ENCODE measurements at places on chromosomes 6 and 20.

- H3K4me3 ChIP-seq = peak overlapping the region; percentile 96
- H3K27me3 ChIP-seq = peaks cover 1% of the 10 kb centered on the region
- peak overlapping the region; percentile 86 for H3K27ac ChIP-seq
- DNase-seq = peak; percentile 31
- peaks cover 19% of the 10 kb centered on the region for H3K4me1 ChIP-seq
These were observed 454 bp downstream of the L3MBTL3 start for GRCh38 chr6:130018744-130019325.

GRCh38 chr6:6085928-6086668, 79.4 kb upstream of the NRN1 start:
- DNase-seq = no peak
- no peaks in the 10 kb centered on the region for H3K4me1 ChIP-seq
- H3K27me3 ChIP-seq = peaks cover 7% of the 10 kb centered on the region
- no peaks in the 10 kb centered on the region for H3K36me3 ChIP-seq
- no peak overlapping the region for H3K4me3 ChIP-seq

GRCh38 chr6:135053406-135053805, 1.2 kb downstream of the HBS1L start:
- H3K27me3 ChIP-seq = no peaks in the 10 kb centered on the region
- H3K27ac ChIP-seq = peak overlapping the region; percentile 94
- peaks cover 47% of the 10 kb centered on the region for H3K4me1 ChIP-seq
- peaks cover 35% of the 10 kb centered on the region for H3K36me3 ChIP-seq
- DNase-seq = no peak

DNA sequence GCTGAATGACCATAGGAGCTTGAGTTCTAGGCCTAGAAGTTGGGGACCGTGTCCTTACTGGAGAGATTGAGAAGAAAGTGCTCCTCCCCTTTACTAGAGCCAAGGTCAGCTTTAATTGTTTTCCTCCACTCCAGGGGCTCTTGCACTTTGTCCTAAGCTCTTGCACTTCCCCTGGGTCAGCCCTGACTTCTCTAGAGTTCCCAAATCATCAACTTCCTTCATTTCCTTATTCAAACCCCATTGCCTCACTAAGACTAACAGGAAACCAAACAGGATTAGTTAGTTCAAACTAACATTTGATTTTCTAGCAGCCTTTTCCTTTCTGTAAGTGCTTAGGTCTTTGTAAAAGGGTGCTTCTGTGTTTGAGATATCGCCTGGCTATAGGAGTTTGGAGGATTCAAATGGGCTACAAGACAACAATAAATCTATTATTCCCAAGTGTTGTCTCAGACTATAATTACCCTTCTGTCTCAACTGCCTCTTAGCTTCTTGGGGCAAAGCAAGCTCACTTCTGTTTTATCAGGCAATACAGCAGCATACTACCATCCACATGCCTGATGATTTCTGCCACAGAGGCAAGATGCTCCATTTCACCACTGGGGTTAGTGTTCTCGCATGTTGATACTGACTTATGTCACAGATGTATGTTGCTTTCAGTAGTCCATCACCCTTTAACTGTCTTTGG, 12.8 kb upstream of the DTNBP1 start:
- no peaks in the 10 kb centered on the region for H3K4me1 ChIP-seq
- no peak overlapping the region for H3K4me3 ChIP-seq
- H3K36me3 ChIP-seq = no peaks in the 10 kb centered on the region
- H3K27ac ChIP-seq = no peak overlapping the region

- H3K4me3 ChIP-seq = no peak overlapping the region
- peaks cover 55% of the 10 kb centered on the region for H3K4me1 ChIP-seq
- no peak for DNase-seq
- H3K27ac ChIP-seq = no peak overlapping the region
These were observed 4.5 kb downstream of the PHF3 start for GRCh38 chr6:63640062-63640461.

DNA sequence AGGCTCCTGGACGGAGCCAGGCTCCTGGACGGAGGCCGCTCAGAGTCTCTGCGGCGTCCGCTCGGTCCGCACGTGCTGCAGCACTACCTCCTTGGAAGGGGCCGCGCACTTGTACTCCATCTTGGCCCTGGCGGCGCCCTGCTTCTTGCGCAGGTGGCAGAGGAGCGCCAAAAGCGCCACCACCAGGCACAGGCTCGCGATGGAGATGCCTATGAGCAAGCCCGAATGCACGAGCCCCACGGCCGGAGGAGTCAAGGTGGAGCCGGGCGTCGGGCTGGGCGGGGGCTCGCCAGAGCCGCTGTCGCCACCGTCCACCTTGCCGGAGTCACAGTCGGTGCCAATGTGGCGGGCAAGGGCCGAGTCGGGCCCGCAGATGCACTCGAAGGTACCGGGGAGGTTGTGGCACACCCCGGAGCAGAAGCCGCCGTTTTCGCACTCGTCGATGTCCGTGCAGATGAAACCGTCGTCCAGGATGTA, 1.7 kb downstream of the THBD start:
- H3K4me3 ChIP-seq = no peak overlapping the region
- no peak for DNase-seq
- H3K4me1 ChIP-seq = peaks cover 9% of the 10 kb centered on the region

DNA sequence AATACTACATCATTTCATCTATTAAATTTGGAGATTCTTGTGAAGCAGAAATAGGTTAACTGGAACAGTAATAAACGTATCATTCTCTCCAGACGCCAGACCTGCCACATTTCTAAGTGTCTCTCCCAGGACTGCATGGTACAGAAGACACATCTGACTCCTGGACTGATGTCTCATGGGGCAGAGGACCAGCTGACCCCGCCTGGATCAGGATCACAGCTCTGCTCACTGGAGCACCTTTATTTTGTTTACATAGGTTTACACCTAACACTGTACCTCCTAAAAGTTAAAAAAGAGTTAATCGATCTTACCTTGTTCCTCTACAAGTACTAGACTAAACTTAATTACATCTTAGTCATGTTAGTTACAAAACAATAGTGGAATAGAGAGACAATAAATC, 11.2 kb downstream of the OVOL2 start:
- H3K4me1 ChIP-seq = no peaks in the 10 kb centered on the region
- H3K27me3 ChIP-seq = peaks cover 32% of the 10 kb centered on the region
- H3K27ac ChIP-seq = no peak overlapping the region
- no peak for DNase-seq
- H3K36me3 ChIP-seq = no peaks in the 10 kb centered on the region
- H3K4me3 ChIP-seq = no peak overlapping the region

GRCh38 chr6:98124171-98124570, 710.2 kb upstream of the POU3F2 start:
- no peaks in the 10 kb centered on the region for H3K36me3 ChIP-seq
- no peak overlapping the region for H3K27ac ChIP-seq
- H3K4me3 ChIP-seq = no peak overlapping the region
- no peaks in the 10 kb centered on the region for H3K27me3 ChIP-seq
- peaks cover 1% of the 10 kb centered on the region for H3K4me1 ChIP-seq
- no peak for DNase-seq

GRCh38 chr6:21436625-21437024, 156.9 kb upstream of the SOX4 start:
- no peak for DNase-seq
- H3K4me3 ChIP-seq = no peak overlapping the region
- peaks cover 7% of the 10 kb centered on the region for H3K27me3 ChIP-seq
- H3K27ac ChIP-seq = no peak overlapping the region

GRCh38 chr6:124441450-124441849, 520.8 kb upstream of the RNF217 start:
- H3K4me3 ChIP-seq = no peak overlapping the region
- DNase-seq = no peak
- H3K36me3 ChIP-seq = no peaks in the 10 kb centered on the region
- H3K4me1 ChIP-seq = no peaks in the 10 kb centered on the region
- H3K27me3 ChIP-seq = no peaks in the 10 kb centered on the region
- H3K27ac ChIP-seq = no peak overlapping the region

DNA sequence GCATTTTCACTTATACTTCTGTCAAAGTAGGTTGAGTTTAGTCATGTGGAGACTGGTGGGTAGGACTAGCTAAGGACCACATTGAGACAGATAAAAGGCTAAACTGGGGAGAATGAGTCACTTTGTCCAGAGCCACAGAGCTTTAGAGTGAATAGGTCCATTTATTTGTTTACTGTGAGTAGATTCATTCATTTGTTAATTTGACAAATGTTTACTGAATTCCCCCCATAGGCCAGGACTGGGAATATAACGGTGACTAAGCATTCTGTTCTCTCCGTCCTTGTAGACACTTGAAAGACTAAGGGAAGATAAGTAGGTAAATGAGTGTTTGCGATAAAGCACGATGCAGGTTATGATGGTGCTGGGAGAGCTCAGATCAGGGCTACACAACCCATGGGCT, 699.7 kb upstream of the ID4 start:
- DNase-seq = no peak
- no peak overlapping the region for H3K27ac ChIP-seq
- no peaks in the 10 kb centered on the region for H3K36me3 ChIP-seq
- no peaks in the 10 kb centered on the region for H3K4me1 ChIP-seq

- no peaks in the 10 kb centered on the region for H3K36me3 ChIP-seq
- no peaks in the 10 kb centered on the region for H3K27me3 ChIP-seq
- no peak overlapping the region for H3K4me3 ChIP-seq
- no peaks in the 10 kb centered on the region for H3K4me1 ChIP-seq
- DNase-seq = no peak
- no peak overlapping the region for H3K27ac ChIP-seq
These were observed 395.4 kb downstream of the ARHGAP18 start for GRCh38 chr6:129314575-129314974.

- H3K4me3 ChIP-seq = peak overlapping the region; percentile 59
- DNase-seq = peak; percentile 77
- peaks cover 24% of the 10 kb centered on the region for H3K4me1 ChIP-seq
- H3K36me3 ChIP-seq = no peaks in the 10 kb centered on the region
These were observed 6.4 kb upstream of the SLC12A5 start for GRCh38 chr20:46022411-46023147.

GRCh38 chr6:30156774-30157173, 4.2 kb downstream of the TRIM10 start:
- DNase-seq = no peak
- H3K4me3 ChIP-seq = no peak overlapping the region

GRCh38 chr6:21858076-21858475, 264.5 kb downstream of the SOX4 start:
- H3K36me3 ChIP-seq = no peaks in the 10 kb centered on the region
- H3K27me3 ChIP-seq = no peaks in the 10 kb centered on the region
- no peak overlapping the region for H3K27ac ChIP-seq
- H3K4me3 ChIP-seq = no peak overlapping the region

DNA sequence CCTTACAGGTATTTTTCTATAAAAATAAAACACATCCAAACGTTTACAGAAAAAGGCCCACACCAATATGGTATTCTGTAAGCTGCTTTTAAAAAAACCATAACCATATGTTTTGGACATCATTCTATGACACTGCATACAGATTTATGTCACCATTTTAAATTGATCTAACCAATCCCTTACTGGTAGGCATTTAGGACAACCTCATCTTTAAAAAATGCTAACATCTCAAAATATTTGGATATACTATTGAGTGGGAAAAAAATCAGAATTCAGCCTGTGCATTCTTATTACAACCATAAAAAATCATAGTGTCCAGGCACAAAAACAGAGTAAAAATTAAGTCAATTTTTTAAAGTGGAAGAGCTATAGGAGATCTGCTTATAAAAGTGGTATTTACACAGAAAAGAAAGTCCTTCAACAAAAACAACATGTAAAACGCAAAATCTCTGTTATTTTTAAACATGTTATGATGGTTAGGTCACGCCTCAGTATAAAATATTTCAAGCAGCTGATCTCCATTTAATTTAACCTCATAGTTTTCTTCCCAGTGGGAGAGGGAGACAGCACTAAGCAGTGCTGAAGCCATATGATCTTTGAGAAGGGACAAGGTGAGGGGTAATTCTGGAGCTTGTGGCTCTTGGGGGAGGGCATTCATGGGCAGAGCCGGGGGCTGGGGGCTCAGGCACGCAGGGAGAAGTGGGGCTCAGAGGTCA, 21.2 kb downstream of the TRAM2 start:
- no peak overlapping the region for H3K27ac ChIP-seq
- DNase-seq = no peak
- no peak overlapping the region for H3K4me3 ChIP-seq
- no peaks in the 10 kb centered on the region for H3K36me3 ChIP-seq
- H3K27me3 ChIP-seq = no peaks in the 10 kb centered on the region
- no peaks in the 10 kb centered on the region for H3K4me1 ChIP-seq

GRCh38 chr6:75183099-75183541, 22.7 kb downstream of the COL12A1 start:
- no peaks in the 10 kb centered on the region for H3K27me3 ChIP-seq
- H3K4me1 ChIP-seq = no peaks in the 10 kb centered on the region
- no peak for DNase-seq
- H3K4me3 ChIP-seq = no peak overlapping the region
- no peaks in the 10 kb centered on the region for H3K36me3 ChIP-seq

- H3K36me3 ChIP-seq = no peaks in the 10 kb centered on the region
- no peak overlapping the region for H3K4me3 ChIP-seq
- H3K27ac ChIP-seq = no peak overlapping the region
- no peaks in the 10 kb centered on the region for H3K4me1 ChIP-seq
These were observed 484.8 kb upstream of the JAG1 start for GRCh38 chr20:11158589-11158988.

DNA sequence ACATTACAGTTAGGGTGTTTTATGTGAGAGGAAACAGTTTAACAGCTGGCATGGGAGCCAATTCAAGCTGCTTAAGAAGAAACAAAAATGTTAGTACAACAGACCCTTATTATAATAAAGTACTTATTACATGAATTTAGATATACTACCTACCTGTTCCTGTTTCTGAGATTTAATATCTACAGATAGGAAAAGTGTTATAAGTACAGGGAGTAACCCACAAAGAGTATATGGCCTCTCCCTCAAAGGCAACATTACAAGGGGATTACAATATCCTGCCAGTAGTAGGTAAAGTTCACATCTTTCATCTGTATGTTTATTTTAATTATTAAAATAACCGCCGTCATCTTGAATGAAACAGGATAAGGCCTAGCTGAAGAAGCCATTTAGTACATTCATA, 1.8 kb upstream of the ME1 start:
- H3K4me3 ChIP-seq = no peak overlapping the region
- H3K27me3 ChIP-seq = peaks cover 15% of the 10 kb centered on the region
- no peak overlapping the region for H3K27ac ChIP-seq
- no peaks in the 10 kb centered on the region for H3K36me3 ChIP-seq
- peaks cover 2% of the 10 kb centered on the region for H3K4me1 ChIP-seq

GRCh38 chr20:19934792-19935491, 82.2 kb upstream of the NAA20 start:
- DNase-seq = no peak
- H3K27ac ChIP-seq = no peak overlapping the region
- H3K27me3 ChIP-seq = peaks cover 39% of the 10 kb centered on the region
- no peak overlapping the region for H3K4me3 ChIP-seq

GRCh38 chr6:20242397-20242796, 30.1 kb upstream of the MBOAT1 start:
- H3K27ac ChIP-seq = no peak overlapping the region
- H3K36me3 ChIP-seq = no peaks in the 10 kb centered on the region
- DNase-seq = no peak
- H3K4me1 ChIP-seq = no peaks in the 10 kb centered on the region
- H3K27me3 ChIP-seq = no peaks in the 10 kb centered on the region
- H3K4me3 ChIP-seq = no peak overlapping the region
